GF-D8 (cell line): ENCODE measurements at places on chromosomes 4 and X.
A peak's percentile ranks its signal among the peaks of the same experiment; 100 is the strongest.

GRCh38 chrX:105302246-105302645 lies 81.8 kb upstream of the TEX13A start:
- no peak for DNase-seq

- DNase-seq: no peak
Measured at GRCh38 chrX:101210630-101211029, 9.0 kb upstream of the DRP2 start.

DNA sequence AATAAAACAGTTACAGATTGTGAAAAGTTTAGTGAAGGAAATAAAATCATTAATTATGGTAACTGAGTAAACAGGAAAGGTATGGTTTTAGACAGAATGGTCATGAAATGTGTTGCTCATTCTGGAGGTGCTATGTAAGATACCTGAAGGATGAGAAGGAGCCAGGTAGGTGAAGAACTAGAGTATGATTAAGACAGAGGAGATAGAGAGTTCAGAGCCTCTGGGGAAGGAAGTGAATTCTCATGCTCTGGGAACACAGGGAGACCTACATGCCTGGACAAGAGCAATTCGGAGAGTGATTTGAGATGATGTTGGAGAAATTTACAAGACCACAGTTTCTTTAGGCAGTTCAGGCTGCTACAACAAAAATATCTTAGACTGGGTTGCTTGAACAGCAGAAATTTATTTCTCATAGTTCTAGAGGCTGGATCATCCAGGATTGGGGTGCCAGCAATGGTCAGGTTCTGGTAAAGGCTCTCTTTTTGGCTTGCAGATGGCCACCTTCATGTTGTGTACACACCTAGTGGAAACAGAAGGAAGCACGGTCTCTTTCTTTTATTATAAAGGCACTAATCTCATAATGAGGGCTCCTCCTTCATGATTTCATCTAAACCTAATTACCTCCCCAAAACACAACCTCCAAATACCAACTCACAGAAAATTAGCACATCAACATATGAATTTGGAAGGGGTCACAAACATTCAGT lies 1416.1 kb downstream of the PCDH7 start:
- no peak for DNase-seq

- peak; percentile 8 for DNase-seq
Measured at GRCh38 chrX:357693-358471, 28.8 kb downstream of the PPP2R3B start.

DNA sequence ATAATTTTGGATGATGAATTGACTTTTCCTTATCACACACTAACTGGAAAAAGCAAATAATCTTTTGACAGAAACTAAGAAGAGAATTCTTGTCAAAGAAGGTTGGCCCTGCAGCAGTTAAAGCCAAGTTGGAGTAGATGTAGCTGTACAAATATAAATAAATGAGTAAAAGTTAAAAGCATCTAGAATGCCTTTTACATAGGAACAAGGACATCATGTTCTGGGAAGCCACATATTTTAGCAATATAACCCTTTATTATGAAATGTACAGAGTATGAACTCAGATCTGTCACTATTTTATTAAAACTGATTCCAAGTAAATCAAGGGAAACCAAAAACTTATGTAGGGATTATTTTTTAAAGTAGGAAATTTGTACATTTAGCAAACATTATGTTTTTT lies 269.4 kb upstream of the FAT4 start:
- DNase-seq: no peak
